Femur (tissue), 1 donor: ENCODE measurements at places on chromosomes 1 and 21.

DNA sequence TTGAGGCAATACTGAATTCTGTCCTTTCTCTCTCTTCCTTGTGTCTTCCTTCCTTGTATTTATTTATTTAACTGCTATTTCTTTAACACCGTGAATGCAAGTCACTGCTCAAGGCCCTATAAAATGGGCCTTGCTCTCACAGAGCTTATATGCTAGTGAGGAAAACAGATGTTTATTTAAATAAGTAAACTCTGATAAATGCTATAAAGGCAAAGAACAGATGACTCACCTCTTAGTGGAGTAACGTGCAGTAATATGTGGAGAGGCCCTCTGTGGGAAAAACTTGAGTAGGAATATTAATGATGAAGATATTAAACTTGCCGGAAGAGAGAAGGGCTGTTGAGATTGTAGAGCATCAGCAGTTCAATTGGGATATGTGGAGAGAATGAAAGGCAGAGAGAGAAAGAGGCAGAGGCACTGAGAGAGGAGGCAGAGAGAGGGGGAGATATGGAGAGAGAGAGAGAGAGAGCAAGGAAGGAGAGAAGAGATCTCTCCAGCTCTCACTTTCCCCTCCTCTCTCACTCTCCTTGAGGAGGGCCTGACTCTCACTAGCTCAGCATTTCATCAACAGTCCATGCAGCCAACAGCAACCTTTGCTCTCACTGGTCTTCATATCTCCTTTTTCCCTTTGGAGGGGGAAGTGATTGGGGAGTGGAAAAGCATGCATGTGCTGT lies 322.2 kb downstream of the LMX1A start:
- DNase-seq: no peak

- no peak for DNase-seq
Measured at GRCh38 chr1:233180641-233181364, 114.7 kb downstream of the PCNX2 start.

DNA sequence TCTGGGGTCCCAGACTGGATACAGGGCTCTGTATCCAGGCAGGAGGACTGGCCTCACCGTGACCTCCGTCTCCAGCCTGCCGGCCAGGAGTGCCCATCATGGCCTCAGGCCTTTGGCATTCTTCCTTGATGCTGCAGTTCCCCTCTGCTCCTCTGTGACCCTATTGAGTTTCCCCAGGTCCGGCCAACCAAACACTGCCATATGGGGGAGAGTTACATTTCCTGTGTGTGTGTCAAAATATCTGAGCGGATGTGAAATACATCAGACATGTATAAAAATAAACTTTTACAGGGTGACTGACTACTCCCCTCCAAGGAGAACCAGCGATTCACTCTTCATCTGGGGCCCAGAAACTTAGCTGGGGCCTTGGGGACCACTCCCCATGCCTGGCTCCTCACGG lies 10.2 kb upstream of the UBL4B start:
- no peak for DNase-seq

DNA sequence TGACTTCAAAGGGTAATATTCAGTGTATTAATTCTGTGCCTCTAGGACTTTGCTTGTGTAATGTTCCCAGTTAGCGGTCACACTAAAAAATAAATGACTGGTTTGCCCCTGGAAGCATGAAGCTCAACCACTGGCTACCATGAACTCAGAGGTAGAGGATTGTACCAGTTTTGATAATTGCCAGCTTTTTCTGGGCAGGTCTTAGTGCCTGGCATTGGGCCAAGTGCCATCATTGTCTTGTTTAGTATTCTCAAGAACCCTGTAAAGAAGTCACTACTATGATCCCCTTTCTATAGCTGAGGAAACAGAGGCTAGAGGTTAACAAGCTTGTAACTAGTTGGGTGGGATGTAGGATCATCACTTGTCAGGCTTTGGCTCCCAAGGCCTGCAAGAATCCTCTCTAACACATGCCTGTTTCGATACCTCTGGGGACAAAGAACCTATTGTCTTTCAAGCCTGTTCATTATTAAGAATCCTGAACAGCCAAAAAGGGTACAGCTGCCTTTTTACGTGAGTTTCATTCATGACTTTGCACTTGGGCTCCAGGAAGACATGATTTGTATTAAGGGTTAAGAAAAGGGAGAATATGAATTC lies 121.9 kb upstream of the JUN start:
- DNase-seq: no peak

- no peak for DNase-seq
Measured at GRCh38 chr1:224014330-224014649, 99.6 kb upstream of the FBXO28 start.
